ENCODE measurements at places on chromosomes 1 and 21.

DNA sequence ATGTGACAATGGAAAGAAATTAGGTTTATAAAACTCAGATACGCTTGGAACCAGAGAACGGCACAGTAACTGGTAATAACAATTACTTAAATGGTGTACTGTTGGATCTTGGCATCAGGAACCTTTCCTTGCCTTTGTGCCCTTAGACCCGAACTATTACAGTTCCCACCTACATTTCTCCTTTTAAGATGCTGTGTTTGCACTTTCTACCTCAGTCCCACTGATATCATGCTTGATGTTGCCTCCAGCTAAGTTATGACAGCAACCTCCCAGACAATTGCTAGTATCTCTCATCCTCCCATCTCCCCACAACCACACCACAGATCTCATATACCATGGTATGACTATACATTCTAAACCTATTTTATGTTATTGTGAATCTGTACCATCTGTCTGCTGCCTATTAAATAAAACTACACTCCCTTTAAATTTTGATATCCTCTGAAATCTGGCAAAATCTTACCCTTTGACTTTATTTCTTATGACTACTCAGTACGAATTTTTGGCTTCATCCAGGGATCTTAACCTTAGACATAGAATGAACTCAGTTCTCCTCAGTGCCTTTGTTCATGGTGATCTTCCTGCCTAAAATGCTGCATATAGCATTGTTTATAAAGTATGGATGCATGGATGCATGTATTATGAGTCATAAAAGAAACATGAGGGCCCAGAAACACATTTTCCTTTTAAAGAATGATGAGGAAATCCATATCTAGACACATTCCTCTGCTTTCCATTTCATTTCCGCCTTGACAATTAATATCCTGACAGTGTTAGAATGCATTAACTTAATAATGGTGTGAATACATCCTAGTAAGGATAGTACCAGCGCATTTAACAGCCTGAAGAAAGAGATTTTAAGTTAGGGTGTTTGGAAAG is 64.1 kb downstream of the LRRC8D start:
- no peak for DNase-seq

DNA sequence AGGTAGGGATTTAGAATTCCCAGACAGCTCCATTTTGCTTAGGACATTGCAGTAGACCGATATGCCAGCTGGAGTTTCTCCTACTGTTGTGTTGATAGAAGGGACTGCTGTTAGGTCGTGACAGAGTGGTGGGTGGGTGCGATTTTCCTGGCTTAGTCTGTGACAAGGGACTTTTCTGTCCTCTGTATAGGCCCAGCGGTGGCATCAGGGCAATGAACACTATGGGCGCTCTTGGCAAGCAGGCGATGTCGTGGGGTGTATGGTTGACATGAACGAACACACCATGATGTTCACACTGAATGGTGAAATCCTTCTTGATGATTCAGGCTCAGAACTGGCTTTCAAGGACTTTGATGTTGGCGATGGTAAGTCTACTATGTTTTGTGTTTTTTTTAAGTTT is 321.8 kb downstream of the ZP4 start:
- DNase-seq, result no peak

GRCh38 chr1:18908911-18909771 is 6.8 kb upstream of the ALDH4A1 start:
- no peak for DNase-seq

- peak; percentile 34 for DNase-seq
Observed at GRCh38 chr1:46581681-46582455, 22.2 kb downstream of the MKNK1 start.

DNA sequence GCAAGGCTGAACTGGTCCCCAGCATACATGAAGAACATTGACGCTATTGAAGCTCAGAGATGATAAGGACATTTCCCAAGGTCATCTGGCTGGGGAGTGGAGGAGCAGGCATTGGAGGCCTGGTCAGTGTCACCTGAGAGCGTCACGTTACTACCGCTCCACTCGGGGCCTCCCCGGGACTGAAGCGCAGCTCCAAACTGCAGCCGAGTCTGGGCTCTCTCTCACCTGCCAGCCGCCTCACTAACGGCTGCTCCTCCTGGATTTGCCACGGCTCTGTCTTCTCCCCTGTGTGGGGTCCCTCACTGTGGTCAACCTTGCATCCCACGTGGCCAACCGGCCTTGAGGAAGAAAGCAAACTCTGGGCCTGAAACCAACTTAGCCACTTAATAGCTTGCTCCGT is 111.3 kb downstream of the ADSS2 start:
- DNase-seq, result no peak

DNA sequence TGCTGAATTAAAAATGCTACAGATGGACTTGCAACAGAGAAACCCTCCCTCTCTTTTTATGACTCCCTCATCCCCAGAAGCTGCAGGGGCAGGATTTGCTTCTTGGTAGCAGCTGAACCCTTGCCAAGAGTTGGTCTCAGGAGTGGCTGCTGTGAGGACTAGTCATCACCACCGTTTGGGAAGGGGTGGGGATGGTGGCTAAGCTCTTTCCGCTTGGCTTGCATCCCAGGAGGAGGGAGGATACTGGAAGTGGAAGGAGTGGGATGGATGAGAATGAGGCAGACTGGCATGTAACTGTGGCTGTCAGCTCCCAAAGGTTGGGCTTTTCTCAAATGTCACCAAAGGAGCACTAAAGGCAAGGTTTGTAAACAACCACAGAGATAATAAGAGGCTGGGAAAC is 50.8 kb upstream of the COL24A1 start:
- no peak for DNase-seq

DNA sequence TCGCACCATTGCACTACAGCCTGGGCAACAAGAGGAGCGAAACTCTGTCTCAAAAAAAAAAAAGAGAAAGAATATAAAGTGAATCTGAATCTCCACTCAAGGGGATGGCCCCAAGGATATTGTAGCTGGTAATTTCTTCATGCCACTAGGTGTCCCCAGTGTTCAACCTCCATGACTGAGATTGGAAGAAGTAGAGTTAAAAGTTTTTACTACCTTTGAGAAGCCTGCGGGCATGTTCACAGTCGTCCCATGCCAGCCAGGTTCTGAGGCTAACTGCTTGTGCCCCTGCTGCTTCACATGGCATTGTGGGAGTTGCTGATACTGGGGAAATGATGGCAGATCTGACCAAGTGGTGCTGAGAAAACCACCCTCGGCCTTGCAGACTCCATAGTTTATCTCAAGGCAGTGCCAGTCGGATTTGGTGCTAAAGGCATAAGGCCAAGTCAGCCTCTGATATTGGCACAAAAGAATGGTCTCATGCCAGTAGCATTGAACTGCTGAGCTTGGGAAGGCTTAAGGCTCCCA is 10.8 kb upstream of the SHISA4 start:
- peak; percentile 19 for DNase-seq

GRCh38 chr1:19462781-19463503 is 22.4 kb downstream of the CAPZB start:
- peak; percentile 82 for DNase-seq

GRCh38 chr1:185155600-185156287 is 1.0 kb downstream of the TRMT1L start:
- peak; percentile 57 for DNase-seq

DNA sequence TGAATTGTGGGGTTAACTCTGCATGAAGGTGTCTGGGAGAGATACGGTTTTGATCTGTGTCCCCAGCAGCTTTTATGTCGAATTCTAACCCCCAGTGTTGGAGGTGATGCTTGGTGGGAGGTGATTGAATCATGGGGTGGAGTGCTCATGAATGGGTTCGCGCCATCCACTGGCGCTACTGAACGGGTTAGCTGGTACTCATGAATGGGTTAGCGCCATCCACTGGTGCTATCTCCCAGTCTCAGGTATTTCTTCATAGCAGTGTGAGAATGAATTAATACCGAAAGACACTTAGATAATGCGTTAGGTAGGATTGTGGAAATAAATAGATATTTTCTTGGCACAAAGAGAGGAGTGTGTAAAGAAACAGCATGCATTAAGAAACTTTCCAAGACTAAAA is 32.9 kb upstream of the CLDN8 start:
- DNase-seq, result no peak

- DNase-seq, result no peak
Observed at GRCh38 chr1:46582972-46583371, 21.1 kb downstream of the MKNK1 start.

- no peak for DNase-seq
Observed at GRCh38 chr1:32868085-32868484, 2.6 kb downstream of the FNDC5 start.

GRCh38 chr1:107643766-107644165 is 321.2 kb downstream of the VAV3 start:
- no peak for DNase-seq

DNA sequence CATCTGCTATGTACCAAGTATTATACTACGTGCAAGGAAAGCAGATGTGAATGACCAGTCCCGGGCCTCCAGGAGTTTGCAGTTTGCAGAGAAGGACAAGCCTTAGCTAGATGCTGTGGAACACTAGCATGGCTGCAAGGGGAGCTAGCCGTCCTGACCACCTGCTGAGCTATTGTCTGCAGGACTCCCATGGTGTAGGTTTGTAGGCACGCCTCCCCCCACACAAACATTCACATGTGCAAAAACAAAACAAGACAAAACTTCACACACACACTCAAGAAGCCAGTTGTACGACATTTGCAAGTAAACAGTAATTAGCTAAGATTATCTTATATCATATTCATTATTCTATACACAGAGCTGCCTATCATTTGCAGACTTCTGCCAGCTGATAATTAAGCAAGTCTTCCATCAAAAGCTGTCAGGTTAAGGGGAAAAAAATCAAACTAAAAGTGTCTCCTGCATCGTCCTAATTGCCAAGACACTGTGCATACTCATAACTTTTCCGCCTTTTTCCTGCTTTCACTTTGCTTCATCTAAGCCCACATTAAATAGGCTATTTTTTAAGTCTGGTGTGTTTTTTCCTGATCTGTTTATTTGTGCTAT is 10.7 kb upstream of the HNRNPU start:
- DNase-seq, result no peak

DNA sequence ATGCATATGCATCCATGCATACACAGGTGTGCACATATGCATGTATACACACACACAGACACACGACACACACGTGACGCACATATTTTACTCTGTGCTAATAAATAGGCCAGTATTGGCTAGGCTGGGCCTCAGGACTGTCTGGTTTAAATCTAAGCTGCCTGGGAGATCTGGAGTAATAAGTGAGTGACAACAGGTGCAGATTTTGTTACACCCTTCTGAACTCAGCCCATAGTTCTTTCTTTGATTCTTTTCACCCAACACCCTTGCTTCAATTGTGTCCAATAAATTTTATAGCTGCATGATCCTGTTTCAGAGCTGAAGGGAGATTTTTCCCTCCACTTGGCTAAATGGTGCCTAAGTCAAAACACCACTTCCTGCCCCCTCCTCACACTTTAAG is 132.8 kb downstream of the FGGY start:
- no peak for DNase-seq

GRCh38 chr1:156104065-156104810 is 10.3 kb upstream of the LMNA start:
- peak; percentile 91 for DNase-seq

DNA sequence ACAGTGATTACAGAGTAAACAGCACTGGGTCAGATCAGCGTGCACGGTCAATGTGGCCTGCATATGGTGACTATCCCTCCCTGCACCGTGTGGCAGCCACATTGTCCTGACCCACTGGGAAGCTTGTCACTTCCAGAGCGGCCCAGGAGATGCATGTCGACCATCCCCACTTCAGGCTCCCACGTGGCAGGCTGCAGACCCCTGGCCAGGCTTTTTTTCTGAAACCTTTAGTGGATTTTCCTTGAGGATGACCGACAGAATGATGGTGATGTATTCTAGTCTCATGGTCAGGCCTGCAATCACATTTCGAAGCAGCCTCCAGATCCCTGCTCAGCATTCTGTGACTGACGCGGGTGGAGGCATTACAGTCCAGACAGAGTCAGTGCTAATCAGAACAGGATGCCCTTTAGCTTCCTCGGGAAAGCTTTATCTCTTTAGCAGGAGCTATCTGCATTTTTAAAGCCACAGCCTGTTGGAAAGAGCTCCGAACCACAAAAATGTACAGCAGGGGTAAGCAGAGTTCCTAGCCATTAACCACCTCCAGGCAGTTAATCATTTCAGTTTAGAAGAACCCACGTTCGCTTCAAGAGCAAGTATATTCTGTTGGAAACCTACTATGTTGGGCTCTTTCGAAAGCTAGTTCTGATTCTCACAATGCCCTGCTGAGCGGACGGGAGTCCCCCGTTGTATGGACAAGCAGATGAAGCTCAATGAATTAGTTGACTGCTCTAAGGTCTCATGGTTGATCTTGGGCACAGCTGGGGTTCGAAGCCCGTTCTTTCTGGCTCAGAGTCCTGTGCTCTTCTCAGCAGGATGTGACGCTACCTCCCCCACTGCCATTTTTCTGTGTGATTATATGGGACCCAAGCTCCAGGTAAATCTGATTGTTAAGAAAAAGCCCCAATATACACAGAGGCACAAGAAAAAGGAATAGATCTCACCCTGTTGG is 56.5 kb downstream of the IRF2BP2 start:
- no peak for DNase-seq

DNA sequence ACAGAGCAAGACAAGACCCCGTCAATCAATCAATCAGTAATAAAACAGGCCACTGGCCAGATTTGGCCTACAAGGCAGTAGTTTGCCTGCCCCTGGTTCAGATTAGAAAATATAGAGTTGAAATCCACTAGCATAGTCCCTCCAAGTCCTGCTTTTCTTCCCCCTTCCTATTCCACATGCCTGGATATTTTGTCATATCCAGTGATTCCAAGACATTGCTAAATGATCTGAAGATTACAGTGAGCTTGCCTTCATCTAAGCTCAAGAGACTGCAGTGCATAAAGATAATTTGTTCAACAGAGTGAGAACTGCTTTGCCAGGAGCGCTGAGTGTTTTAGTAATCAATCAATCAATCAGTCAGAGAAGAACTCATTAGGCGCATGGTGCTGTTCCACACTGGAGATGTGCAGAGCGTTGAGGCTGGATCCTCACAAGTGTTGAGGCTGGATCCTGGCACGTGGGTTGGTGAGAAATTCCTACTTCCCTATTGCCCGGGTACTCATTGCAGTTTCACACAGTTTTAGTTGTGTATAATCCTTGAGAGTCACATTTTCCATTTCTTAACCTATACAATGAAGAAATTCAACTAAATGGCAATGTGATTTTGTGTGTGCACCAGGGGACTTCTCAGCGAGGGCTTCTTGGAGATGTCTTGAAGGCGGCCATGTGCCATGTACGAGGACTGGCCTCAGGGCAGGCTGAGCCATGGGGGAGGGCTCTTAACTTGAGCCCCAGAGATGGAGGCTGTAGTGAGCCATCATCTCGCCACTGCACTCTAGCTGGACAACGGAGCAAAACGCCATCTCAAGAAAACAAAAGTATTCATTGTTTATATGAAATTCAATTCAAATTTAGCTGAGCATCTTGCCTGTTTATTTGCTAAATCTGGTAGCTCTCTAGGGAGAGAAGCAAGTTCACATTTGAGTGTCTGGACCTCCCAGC is 76.3 kb downstream of the TOMM20 start:
- no peak for DNase-seq

- DNase-seq, result no peak
Observed at GRCh38 chr21:29193901-29194300, 63.5 kb downstream of the MAP3K7CL start.

DNA sequence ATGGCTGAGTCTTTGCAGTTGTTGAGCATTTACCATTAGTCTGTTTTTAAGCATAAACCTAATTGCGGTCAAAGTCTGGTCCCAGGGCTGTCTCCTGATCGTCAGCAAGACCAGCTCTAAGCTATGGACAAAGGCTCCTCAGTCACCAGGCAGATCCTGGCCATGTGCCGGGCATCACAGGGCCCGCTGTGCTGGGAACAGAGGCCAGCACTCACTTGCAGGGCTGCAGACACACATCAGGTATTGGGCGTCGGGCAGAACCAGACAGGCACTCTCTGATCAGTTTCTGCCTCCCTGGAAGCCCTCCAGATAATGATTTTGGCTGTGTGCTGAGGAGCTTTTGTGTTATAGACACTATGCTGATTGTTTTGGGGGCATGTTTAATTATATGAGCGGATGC is 26.6 kb downstream of the TMEM51 start:
- no peak for DNase-seq

Measured in CD4-positive, alpha-beta T cell treated with Interleukin-17A for 1 hour (primary cell).